ENCODE measurements at places on chromosomes 7 and 10.

GRCh38 chr7:3911685-3912084 lies 610.6 kb downstream of the SDK1 start:
- no peak for DNase-seq

- no peak for DNase-seq
Measured at GRCh38 chr10:80465839-80466590, 11.9 kb downstream of the TSPAN14 start.

DNA sequence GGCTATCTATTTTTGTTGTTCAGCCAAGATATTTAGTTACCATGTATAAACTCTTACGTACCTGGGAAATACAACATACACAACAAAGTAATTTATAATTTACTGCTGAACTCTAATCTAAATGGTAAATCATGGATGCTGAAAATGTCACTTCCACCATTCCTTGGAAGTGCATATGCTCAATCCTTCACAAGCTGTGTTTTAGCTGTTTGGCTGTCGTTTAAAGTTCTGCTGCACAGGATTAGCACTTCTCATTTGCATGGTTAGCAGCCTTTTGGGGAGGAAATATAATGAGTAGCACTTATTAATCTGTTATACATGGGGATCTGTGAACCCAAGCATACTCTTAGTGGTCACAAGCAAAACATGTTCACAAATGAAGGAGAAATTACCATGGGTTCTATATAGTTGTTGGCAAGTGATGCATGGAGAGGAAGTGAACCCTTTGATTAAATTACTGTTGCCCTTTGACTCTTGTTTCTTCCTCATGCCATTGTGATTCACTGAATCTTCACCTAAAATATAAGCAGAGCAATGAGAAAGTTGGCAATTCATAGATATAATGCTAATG lies 18.5 kb downstream of the PIK3CG start:
- DNase-seq, result no peak

DNA sequence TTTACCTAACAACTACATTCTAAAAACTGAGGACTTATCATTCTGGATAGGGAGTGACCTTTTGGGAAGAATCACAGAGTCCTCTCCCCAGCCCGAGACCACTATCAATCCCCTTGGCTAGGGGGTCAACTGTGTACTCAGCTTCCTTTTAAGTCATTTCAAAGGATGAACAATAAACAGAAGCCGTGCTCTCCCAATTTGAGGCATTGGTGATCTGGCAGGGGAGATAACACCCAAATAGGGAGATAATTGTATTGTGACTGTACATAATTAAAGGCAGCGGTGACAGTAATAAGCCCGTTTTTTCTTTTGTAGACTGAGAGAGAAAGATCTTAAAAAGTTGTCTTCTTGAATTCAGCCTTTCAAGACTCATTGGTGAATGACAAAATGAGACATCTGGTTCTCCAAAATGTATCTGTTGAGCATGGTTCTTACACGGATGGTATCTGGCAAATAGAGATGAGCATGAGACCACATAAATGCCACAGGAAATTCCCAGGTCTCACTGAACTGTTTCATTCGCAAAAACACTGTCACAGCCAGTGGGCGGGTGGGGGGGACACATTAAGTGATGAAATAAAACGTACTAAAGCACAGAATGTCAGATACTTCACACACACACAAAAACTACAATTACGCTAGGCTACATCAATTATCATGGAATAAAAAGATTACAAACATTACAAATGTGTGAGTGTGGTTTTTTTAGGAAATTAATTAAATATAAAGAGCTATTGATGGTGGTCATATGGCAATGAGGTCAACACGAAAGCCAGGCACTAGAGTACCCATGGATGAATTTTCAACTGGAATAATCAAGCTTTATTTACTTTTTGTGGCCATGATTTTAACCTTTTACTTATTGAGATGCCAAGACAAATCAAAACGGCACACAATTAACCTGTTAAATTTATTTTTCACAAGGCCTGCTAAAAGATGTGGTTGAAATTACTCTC lies 108.4 kb downstream of the HIPK2 start:
- DNase-seq, result no peak

GRCh38 chr7:31493714-31494181 lies 20.1 kb upstream of the ITPRID1 start:
- DNase-seq, result no peak

DNA sequence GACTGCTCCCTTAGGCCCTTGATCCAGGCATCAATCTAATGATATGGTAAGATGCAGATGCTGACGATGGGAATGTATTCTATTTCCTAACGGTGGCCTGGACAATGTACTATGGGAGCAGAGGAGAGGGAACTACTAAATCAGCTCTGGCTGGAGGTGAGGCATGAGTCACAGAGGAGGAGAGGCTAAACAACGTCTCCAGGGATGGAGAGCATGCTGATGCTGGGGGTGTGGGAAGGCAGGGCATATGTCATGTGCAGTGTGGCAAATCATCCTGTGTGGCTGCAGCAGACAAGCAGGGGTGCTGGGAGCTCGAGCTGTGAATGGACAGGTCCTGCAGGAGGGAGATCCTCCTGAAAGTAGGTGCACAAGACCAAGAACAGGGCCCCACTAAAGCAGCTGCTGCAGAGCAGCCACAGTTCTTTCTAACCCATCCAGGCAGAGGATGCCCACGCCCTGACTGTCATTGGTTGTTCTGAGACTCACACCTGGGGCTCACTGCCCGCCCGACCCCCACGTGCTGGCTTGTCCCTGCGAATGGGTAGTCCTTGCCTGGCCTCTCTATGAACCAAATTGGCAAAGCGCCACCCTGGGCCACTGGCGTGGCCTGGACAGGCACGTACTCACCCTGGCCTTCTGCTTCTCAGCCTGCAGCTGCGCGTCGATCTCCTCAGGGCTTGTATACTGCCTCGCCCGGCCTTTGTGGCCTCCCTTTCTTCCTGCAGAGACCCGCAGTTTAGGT lies 4.0 kb downstream of the PDAP1 start:
- DNase-seq, result no peak

All from stimulated activated CD8-positive, alpha-beta memory T cell treated with anti-CD3 and anti-CD28 coated beads, Interleukin-15, amount 100 ng/mL, for 4 hours (primary cell).